GOT3 (cell line): ENCODE measurements at places on chromosomes 2 and 18.

DNA sequence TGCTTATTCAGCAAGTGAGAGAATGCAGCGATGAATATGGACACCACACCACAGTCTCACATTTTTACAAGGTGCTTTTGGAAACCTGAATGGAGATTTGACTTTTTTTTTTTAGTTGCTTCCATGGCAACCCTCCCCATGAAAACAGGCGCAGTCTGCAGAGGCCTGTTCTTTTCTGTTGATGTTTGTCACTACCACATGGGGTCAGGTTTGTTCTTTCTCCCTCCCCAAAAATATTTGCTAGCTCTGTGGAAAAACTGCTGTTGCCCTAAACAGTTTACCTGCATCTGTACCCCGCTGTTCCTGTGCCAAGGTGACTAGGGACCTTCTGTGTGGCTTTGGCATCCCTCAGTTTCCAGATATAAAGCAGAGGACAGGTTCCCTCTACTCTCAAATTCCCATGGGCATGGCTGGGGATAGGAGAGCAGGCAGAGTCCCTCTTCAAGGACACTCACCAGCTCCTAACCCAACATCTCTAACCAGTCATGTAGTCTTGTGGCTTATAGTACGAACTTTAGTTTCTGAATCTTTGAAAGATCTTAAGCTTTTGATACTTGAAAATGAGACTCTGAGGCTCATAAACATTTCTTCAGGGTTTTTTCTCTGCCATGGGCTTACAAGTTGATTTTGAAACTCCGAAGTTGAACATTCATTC lies 14.7 kb upstream of the MAPRE2 start:
- no peak for DNase-seq

- no peak for DNase-seq
Observed at GRCh38 chr2:36634981-36635597, 37.1 kb upstream of the FEZ2 start.

DNA sequence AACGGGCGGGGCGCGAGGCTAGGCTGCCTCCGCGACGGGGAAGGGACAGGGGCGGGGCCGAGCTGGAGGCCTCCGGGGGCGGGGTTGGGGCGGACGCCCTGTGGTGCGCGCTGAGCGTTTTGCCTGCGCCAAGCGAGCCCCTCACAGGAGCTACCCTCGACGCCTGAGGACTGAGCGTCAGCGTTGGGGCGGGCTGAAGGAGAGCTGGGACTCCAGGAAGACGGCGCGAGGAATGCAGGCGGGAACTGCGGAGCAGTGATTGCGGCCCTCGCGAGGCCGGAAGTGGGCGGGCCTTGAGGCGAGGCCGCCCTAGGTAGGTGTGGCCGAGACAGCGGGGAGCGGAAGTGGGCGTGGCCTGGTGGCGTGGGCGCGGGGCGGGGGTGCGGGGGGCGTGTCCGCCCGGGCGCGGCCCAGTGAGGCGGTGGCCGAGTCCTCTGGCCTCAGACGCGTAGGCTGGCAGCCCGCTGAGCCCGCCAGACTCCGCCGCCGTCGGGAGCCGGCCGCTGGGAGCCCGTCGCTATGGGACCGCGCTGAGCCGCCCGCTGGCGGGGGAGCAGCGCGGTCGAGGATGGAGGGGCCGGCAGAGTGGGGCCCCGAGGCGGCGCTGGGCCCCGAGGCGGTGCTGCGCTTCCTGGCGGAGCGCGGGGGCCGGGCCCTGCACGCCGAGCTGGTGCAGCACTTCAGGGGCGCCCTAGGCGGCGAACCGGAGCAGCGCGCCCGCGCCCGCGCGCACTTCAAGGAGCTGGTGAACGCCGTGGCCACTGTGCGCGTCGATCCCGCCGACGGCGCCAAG lies at the start of the genes SEPTIN10 and SOWAHC:
SEPTIN10 (minus strand) TSS at position 45 of the 793 bp plus-strand sequence. CDS start 139 bp downstream, outside the sequence.
SOWAHC (plus strand) TSS at position 443 of the 793 bp plus-strand sequence; CDS start at position 569, 126 bp downstream.
- peak; percentile 90 for DNase-seq

- no peak for DNase-seq
Observed at GRCh38 chr2:95261602-95262001, 12.6 kb upstream of the PROM2 start.

- DNase-seq, result no peak
Observed at GRCh38 chr2:240701091-240701735, 9.5 kb downstream of the AQP12A start.

GRCh38 chr18:9905401-9905922 lies 8.4 kb upstream of the VAPA start:
- no peak for DNase-seq

GRCh38 chr2:235854276-235854675 lies 313.9 kb downstream of the GBX2 start:
- DNase-seq, result no peak

GRCh38 chr18:79275461-79275860 lies 120.3 kb upstream of the NFATC1 start:
- no peak for DNase-seq

DNA sequence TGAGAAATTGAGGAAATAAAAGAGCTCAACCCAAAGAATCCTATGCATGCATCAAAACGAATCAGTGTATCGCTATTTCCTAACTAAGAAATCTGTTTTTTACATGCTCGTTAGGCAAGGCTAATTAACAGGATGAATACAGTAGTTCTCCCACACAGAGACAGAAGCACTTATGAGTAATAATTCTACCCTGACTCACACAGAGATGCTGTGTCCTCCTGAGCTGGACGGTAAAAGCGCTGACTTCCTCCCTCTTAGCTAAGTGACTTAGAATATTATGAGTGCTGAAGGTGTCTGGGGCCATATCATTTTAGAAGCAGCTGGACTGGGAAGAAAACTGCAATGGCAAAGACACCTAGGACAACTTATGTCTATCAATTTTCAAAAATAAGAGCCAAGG lies 18.5 kb downstream of the PLEKHM3 start:
- no peak for DNase-seq

DNA sequence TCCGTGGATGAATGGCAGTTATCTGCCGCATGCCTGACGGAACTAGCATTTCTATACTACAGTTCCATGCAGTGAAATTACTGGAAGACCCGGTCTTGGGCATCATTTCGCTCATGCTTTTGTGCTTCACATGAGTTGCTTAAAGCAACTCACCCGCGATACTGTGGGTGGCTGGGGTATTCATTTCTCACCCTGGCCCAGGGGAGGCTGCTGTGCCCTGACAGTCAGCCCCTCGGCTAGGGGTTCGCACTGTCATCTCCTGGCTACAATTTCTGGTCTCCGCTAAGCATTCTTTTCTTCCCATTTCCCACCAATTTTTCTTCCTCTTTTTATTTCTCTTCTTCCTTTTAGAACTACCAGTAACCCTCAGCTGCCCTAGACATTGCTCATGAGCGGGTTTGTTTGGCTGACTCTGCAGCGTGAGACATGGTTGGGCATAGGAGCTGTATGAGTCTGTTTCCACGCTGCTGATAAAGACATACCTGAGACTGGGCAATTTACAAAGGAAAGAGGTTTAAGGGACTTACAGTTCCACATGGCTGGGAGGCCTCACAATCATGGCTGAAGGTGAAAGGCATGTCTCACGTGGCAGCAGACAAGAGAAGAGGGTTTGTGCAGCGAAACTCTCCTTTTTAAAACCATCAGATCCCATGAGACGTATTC lies 16.5 kb upstream of the CNDP2 start:
- no peak for DNase-seq

- no peak for DNase-seq
Observed at GRCh38 chr2:162018530-162018929, 55.5 kb downstream of the DPP4 start.

- no peak for DNase-seq
Observed at GRCh38 chr2:36146765-36147164, 208.8 kb upstream of the CRIM1 start.

DNA sequence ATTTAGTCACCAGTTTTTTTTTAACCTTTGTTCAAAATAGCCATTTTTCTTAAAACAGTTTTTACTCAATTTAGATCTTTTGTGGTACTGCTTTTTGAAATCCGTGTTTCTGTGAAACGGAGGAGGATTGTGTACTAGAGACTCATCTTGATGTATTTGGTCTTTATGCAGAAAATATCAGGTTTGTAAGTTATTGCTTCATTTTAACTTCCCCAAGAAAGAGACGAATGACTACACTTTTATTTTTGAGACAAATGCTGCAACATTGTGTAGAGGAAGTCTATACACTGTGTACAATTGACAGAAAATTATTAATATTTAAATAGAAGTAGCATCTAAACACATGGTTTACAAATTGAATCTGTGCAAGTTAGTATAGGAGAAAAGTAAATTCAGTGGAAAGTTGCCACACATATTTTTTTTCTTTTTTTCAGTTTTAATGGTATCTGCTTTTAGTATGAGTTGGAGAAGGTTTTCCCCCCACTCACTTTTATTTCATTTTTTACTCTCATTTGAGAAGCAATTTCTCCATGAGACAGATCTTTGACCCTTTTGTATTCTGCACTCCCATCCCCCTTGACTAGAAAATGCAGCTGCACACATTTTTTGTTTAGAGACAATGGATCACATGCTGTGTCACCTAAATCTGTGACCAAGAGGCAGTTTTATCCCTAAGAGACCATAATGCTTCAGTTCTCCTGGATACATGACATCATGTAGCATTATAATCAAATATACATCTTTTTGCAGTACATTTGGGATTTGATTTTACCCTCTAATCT lies 200.8 kb upstream of the STON1 start:
- no peak for DNase-seq

DNA sequence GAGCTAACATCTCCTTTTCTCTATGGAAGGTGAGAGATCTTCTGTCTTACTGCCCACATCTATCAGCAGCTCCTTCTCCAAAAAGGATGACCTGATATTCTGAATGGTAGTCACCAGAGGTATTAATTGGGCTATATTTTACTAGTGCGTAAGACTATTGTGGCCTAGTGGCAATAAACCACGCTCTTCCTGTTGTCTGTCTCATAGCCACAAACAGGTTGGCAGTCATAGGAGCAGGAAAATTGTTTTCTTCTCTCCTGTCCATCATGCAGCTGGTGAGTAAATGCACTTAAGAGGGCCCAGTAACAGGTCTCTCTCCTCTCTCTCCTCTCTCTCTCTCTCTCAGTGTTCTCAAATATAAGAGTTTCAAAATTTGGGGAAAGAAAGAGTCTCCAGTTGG lies 856.8 kb upstream of the ACVR2A start:
- DNase-seq, result no peak

- DNase-seq, result no peak
Observed at GRCh38 chr2:48114256-48114655, 208.0 kb upstream of the FBXO11 start.

DNA sequence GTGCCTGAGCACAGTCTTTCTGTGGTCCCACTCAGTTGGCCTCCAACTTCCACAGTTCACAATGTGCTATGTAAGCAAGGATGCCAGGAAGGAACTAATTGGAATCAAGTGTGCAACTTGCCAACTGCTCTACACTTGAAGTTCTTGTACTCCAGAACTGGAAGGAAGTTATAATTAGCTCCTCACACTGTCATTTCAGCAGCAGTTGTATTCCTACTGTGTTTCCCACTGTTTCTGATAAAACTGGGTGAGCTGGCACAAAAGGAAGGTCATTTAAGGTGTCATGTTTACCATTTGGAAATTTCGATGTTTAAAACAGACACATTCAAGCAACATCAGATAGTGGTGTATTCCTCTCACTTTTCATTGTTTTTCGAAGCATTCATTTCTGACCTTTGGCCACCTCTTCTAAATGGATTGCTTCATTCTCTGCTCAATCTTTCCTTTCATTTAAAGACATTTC lies 84.2 kb downstream of the ANTXR1 start:
- no peak for DNase-seq

- no peak for DNase-seq
Observed at GRCh38 chr2:25822190-25823117, 55.8 kb downstream of the ASXL2 start.

DNA sequence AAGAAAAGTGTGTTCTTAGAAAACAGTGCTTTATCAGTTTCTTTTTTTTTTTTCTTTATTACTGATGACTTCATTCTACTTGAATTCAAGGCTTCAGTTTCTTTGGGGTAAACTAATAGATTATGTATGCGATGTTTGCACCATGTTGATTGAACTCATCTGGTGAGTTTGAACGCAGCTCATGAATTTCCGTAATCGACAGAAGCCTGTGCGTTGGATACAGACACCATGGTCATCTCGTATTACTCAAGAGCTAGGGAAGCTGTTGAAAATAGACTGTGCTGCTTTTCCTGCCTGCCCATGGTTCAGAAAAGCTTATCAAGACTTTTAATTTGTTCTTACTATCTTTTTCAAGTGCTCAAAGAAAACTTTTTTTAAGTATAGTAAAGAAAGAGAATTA lies 185.5 kb upstream of the NRP2 start:
- no peak for DNase-seq

DNA sequence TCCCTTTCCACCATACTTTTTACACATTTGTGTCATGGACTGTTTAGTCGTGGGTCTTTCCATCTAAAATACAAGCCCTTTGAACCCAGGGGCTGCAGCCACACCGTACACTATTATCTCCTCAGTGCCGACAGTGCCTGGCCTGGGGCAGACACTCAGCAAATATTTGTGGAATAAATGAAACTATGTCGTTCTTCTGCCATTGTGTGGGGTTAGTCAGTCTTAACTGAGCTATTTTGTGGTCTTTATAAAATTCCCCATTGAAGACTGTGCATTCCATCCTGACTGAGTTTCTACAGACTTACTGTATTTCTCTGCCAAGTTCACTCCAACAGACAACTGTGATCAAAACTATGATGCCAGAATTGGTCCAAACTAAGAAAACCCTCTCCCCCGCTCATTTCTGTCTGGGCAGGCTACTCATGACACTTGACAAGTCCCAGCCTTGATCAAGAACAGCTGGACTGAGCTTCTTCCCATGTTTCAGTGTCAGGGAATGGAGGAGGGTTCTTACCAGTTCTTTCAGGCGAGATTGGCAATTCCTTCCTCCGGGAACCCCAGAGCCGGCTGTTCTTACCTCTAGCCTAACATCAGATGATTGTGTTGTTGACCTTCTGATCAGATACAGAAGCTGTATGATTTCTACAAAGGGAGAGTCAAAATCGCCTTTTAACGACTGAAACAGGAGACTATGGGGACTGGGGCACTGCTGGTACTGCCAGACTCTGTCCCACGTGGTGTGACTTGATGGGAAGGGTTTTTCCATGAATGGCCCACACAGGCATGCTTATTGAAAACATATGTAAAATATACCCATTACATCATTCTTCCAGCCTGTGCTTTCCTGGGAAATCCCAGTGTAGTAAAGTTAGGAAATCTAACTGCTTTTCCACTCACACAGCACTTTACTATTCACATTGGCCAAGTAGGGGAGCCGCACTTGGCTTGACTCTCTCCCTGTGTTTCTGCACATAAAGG lies 77.4 kb upstream of the NPAS2 start:
- peak; percentile 14 for DNase-seq

DNA sequence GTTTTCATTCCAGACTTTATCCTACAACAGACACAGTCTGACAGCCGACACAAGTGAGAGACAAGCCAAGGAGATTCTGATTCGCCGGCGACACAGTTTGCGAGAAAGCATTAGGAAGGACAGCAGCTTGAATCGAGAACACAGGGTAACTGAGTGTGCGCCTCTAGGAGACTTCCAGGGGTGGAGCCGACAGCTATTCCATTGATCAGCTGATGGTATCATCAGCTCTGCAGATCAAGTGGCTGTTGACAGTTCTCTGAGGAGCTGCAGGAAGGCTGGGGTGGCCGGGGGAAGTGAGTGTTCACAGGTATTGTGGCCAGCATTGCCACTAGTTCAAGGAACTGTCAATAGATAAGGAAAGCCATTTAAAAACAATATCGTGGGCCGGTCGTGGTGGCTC lies 57.3 kb upstream of the TMEM182 start:
- DNase-seq, result no peak
